ENCODE measurements at places on chromosomes 5 and 9.

DNA sequence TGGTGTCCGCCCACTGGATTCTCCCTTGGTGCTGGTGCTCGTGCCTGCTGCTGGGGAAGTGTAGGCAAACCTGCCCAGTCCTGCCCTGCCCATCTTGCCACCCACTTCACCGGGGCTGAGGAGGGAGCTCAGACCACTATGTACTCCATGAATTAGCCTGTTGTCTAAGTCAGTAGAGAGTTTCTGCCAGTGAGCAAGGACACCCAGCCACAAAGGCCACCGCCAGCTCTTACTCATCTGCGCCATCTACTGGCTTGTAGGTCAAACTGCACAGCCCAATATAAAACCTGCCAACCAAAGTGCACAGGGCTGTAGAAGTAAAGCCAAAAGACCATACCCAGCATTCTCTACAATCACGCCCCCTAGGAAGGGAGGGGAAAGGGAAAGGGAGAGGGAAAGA, 102.3 kb downstream of the GLIS3 start:
- DNase-seq, result no peak

GRCh38 chr9:69028754-69029153, 6.8 kb upstream of the FXN start:
- DNase-seq, result no peak

DNA sequence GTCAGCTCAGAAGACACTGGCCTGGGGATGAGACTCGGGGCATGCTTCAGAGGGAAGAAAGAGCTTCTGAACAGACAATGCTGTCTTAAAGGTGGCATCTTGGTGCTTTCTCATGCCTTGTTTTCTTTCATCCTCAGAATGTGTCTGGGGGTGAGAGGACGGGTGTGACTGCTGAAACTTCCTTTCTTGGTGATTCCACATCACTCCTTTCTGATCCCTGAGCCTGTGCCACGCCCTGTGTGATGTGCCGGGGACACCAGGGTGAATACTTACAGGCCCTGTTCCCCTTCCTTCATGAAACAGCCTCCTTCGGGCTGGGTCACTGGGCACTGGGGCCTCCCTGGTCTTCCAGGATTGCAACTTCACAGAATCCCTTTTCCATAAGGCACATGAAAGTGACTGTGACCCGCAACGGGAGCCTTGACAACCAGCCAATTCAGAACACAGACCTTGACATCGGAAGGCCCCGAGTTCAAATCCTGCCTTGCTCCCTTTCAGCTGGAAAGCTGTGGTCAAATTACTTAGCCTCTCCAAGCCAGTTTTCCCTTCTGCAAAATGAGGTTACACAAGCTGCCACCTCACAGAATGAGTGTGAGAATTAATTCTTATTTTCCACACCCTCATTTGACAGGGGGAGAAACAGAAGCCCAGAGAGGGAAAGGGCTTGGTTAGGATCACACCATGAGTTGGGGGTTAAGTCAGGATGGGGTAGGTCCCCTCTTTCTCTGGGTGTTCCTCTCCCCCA, 44.1 kb upstream of the IL17B start:
- no peak for DNase-seq

- no peak for DNase-seq
These were observed 105.2 kb upstream of the RAD23B start for GRCh38 chr9:107177857-107178256.

DNA sequence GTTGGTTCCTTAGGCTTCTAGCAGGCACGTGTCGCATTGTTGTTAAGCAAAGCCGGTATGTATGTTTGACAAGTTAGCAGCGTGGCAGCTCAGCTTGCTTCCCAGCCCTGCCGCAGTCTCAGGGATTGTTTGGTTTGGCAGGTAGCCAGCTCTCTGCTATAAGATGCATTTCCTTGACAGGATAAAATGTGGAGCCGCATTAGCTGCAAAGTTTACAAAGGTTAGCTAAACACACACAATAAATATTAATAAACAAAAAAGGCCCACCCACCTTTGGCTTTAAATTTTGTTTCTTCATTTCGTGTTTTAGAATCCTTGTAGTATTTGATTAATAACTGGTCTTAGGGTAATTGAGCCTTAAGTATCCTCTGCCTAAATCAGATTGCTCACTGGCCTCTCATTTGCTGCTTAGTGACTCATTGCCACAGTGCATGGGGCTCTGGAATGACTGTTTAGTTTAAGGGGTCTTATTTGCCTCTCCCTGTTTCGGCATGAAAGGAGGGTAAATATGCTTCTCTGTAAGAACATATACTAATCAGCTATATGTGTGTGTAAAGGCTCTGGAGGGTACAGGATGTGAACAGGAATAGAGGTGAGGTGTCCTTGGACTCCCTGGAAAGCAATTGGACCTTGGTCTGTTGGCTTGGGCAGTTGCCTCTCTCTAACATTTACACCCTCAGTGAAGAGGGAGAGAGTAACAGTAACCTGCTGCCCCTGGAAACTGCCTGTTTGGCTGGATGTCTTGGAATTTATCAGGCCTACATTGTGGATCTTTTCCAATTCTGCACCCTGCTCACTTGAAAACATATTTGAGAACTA, 122.0 kb downstream of the GDNF start:
- no peak for DNase-seq

GRCh38 chr5:104213216-104213615, 650.6 kb upstream of the NUDT12 start:
- no peak for DNase-seq

GRCh38 chr5:34498572-34498971, 157.6 kb upstream of the RAI14 start:
- no peak for DNase-seq

Data from stimulated activated CD8-positive, alpha-beta memory T cell treated with anti-CD3 and anti-CD28 coated beads, Interleukin-7, amount 100 ng/mL, for 1 hour (primary cell).